ENCODE measurements at places on chromosomes 13 and 19.

GRCh38 chr13:36006347-36006746 is 124.8 kb downstream of the DCLK1 start:
- DNase-seq = no peak

- no peak for DNase-seq
These were observed 47.6 kb upstream of the MAP3K10 start for GRCh38 chr19:40143612-40144011.

GRCh38 chr19:19526581-19527370 is 1.9 kb upstream of the YJEFN3 start:
- DNase-seq = no peak

DNA sequence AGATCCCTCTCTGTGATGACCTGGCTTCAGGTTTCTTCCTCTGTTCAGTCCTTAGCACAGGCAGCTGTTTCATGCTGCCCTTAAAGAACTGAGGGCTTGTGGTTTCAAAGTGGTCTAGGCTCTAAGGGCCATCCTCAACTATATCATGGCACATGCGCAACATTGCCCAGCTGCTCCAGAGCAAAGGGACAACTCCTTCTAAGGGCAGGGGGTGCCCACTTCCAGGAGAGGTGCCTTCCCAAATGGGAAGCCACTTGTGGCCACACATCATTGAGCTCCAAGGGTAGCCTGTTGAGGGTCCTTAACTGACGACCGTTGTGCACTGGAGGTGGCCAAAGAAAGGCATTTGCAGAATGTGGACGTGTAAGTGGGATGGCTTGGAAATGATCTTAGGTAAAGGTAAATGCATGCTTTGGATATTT is 7.3 kb downstream of the GPR183 start:
- no peak for DNase-seq

DNA sequence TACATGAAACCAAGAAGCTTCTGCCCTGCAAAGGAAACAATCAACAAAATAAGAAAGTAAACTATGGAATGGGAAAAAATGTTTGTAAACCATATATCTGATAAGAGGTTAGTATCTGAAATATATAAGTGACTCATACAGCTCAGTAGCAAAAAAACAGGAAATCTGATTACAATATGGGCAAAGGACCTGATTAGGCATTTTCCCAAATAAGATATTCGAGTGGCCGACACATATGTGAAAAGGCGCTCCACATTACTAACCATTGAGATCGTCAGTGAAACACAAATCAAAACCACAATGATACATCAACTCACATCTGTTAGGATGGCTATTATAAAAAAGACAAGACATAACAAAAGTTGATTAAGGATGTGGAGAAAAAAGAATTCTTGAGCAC is 2818.6 kb upstream of the PCDH20 start:
- DNase-seq = peak; percentile 13

DNA sequence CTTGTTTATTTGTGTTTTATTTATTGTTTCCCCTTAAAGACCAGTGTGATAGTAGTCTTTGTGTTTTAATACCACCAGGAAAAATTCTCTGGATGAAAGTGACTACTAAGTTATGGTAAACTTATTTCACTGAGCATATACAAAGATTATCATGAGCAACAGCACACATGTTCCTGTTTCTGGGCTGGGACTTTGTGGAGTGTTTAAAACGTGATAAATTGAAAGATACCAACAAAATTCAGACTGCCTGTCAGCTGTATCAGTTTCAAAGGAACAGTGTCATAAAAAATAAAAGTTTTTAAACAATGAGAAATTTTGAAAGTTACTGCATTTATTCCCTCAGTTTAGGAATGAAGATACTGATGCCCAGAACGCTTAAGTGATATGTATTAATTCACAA is 259.4 kb downstream of the DACH1 start:
- no peak for DNase-seq

Measured in astrocyte of the hippocampus (primary cell).